ENCODE measurements at places on chromosomes 1 and 21.

- no peak for DNase-seq
Observed at GRCh38 chr1:91548376-91549040, 47.9 kb downstream of the CDC7 start.

GRCh38 chr1:161006563-161006962, 14.4 kb downstream of the F11R start:
- no peak for DNase-seq

- no peak for DNase-seq
Observed at GRCh38 chr1:174116042-174116441, 43.3 kb upstream of the RABGAP1L start.

- DNase-seq = no peak
Observed at GRCh38 chr1:209537336-209538114, 46.0 kb upstream of the CAMK1G start.

DNA sequence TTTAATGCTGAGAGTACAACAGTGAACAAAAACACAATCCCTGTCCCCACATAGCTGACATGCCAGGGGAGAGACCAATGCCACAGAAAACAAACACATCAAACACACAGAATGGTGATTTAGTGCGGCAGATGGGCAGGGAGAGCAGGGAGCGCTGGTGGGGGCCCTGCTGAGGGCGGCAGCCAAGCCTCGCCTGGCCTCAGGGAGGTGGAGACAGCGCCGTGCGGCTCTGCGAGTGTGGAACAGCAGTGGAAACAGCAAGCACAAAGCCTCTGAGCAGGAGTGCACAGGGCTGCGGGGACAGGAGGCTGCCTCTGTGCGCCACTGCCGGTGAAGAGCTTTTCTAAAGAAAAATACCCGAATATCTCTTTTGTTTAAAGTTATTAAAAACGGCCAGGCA, 17.0 kb downstream of the MCM3AP start:
- no peak for DNase-seq

- no peak for DNase-seq
Observed at GRCh38 chr1:106290805-106291501, 765.5 kb upstream of the PRMT6 start.

DNA sequence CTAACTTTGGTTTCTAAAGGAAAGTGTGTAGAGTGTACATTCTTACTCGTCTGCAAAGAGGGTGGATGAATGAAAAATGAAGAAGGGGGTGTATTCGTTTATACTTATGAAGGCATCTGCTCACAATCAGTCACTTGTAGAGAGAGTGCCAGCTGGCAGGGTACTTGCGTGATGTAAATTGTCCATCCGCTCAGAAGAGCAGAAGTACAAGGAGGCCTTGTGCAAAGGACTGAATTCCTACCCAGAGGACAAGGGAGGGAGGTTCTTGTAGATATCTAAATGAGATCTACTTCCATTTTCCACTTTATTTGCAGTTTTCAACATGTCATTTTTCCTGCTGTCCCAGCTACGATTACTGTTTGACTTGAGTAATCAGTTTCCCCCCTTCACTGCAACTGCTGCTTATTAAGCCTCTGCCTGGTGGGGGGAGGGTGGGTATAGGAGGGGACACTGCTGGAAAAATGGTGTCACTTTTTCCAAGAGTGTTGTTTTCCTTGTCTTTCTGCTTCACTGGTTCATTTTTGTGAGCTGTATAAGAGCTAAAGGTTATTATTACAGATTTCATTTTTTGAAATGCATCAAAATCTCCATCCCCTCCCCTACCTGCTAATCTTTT, 67.3 kb downstream of the LAMC1 start:
- DNase-seq = no peak

GRCh38 chr21:43736224-43736883, 17.4 kb downstream of the PDXK start:
- no peak for DNase-seq

All from KBM-7 (cell line).